ENCODE measurements at places on chromosomes 5 and 9.

DNA sequence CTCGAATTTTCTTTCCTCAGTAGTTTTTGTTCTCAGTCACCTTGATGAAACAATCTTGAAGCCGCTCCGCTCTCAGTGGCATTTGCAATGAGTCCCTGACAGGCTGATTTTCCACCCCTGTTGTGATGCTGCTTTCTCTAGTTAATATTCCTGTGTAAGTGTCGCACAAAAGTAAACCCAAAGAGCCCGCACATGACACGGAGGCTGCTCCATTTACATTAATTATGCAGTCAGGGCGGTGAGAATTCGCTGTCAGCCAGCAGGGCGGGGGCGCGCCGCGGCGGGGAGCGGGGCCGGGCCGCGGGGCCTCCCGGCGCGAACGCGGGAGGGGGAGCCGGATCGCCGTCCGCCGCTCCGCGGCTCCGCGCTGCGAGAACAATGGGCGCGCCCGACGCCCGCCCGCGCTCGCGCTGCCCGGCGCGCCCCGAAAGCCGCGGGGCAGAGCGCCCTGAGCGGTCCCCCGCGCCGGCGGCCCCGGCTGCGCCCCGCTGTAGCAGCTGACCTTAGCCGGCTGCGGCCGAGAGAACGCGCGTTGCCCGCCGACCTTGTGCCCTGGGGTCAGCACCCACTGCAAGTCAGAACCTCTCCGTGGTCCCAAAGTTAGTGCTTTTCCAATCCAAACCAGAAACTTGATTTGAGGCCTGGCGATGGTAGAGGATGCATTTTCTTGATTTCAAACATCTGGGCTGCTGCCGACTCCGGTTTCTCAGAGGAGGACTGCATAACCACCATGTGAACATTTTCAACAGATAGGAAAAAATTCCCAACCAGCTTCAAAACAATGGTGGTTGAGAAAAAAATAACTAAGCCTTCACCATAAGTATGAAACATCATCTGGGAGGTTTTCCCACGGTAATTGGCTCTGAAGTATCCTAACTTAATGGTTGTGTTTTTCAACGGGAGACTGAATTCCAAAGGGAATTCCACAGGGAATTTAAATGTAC lies 142.6 kb downstream of the PBX3 start:
- peak; percentile 84 for DNase-seq

- DNase-seq = no peak
Observed at GRCh38 chr5:106959387-106959786, 711.4 kb downstream of the EFNA5 start.

GRCh38 chr9:69816735-69817134 lies 3.9 kb upstream of the CFAP95 start:
- DNase-seq = no peak

DNA sequence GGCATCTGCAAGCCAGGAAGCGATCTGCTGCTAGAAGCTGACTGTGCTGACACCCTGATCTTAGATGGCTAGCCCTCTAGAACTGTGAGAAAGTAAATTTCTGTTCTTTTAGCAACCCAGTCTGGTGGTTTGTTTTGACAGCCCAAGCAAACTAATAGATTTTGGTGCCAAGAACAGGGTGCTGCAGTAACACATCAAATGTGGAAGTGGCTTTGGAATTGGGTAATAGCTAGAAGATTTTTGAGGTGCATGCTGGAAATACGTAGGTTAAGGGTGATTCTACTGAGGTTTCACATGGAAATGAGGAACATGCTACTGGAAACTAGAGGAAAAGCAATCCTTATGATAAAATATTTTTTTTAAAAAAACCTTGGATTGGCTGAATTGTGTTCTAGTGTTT lies 153.5 kb upstream of the SH3GL2 start:
- DNase-seq = no peak

DNA sequence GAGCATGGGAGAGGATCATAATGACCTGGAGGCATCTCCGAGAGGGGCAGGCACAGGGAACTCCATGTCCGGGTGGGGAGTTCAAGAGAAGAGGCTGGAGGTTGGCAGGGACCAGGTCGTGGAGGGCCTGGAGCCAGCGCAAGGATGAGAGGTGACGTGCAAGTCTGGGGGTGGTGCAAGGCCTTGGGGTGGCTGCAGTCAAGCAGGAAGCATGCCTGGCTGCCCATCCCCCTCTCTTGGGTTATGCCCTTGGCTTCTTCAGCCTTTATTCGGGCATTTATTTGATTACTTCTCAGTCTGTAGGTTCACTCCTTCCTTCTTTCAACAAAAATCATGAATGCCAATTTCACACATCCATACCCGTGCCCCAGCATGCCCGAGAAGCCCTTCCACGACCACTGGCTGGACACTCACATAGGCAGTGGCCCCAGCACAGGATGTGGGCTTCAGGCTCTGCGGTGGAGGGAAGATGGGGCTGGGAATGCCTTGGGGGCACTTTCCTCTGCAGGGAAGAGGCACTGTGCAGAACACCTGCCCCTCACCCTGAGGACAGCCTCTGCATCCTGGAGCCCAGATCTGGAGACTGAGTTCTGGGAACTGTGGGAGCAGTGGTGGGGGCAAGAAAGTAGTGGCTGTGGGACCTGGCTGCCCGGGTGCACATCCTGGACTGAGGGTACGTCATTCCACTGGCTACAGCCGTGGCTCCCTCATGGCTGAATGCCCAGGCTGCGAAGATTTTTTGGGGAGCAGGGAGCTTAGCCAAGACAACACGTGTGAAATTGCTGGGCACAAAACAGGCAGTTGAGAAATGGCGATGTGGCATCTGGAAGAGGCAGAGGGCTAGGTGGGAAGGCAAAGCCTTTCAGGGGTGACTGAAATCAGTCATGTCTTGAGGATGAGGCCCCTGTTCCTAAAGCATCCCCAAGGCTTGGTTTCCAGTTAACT lies 38.6 kb downstream of the CRB2 start:
- no peak for DNase-seq

GRCh38 chr9:134940236-134941208 lies 22.8 kb upstream of the FCN1 start:
- DNase-seq = no peak

DNA sequence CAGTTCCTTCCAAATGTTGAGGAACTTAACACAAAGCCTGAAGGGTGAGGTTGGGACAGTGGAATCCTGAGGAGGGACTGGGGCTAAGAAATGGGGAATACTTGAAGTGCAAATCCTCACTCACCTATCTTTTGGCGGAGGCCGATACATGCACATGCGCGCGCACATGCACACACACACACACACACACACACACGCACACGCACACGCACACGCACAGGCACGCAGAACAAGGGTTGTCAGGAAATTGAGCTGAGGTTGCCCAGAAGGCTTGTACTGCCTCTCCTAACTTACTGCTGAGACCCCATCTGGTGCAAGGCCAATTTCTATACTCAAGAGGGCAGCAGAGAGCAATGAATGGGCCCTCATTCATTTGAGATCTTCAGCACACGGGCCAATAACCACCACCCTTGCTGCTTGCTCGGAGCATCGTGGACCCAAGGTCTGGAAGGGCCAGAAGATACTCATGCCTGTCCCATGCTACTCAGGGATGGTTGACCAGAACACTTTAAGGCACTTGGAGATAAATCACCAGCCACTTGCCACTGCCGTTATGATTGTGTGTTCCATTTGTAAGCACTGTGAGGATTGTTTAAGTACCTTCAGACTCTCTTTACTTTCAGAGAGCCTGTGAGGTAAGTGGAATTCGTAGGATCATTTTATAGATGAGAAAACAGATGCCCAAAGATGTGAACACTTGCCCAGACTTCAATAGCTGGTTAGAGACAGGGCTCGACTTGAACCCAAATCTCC lies 21.5 kb downstream of the BTF3 start:
- peak; percentile 90 for DNase-seq

DNA sequence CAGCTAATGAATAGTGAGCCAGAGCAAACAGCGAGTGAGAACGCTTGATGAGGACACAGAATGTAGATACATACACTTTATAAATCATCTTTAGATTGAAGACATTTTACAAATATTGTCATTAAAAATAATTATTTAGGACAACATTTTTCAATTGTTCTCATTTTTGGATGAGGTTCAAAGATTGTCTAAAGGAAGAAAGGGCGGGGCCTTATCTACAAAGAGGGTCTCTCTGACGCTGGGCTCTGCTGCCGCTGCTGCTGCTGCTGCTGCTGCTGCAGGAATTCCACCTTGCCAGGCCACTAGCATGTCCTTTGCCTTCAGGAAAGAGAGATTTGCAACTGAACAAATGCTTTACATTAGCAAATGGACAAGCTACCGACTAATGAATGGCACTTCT lies 220.7 kb upstream of the TMEM161B start:
- no peak for DNase-seq

All from fibroblast of the aortic adventitia (primary cell).